ENCODE measurements at places on chromosomes 3 and 15.

DNA sequence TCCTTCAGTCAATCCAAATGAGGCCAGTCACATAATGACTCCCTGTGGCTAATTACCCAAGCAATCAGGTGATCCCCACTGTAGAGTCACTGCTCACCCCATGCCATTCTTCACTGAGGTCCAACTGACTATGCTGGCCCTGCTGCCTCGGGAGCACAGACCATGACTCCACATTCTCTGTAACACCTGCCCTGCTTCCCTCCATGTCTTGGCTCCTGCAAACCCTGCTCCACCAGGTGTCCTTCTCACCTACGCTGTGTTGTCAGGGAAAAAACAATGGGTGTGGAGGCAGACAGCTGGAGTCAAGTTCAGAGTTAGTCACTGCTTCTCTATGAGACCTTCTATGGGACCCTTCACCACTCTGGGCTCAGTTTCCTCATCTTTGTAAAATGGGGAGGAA, 6.1 kb upstream of the SFMBT1 start:
- no peak for DNase-seq

GRCh38 chr15:78822514-78822913, 11.2 kb upstream of the ADAMTS7 start:
- DNase-seq, result no peak

- DNase-seq, result no peak
Measured at GRCh38 chr3:18382760-18383369, 42.3 kb downstream of the SATB1 start.

DNA sequence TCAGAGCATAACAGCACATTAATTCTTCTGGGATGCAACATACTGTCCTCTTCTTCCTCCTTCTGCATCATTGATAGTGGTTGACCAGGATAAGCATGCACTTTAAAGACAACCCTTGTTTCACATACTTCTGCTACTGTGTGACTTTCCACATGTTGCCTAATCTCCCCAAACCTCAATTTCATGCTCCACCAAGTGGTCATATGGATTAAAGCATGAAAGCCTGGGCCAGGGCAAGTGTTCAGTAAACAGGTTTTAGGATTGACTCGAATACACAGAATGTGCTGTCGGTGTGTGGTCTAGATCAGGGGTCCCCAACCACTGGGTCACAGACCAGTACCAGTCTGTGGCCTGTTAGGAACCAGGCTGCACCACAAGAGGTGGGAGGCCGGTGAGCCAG, 22.5 kb upstream of the BFSP2 start:
- peak; percentile 21 for DNase-seq

GRCh38 chr15:30072630-30073029, 10.1 kb upstream of the GOLGA8J start:
- DNase-seq, result no peak

Data from kidney glomerular epithelial cell (primary cell).